ENCODE measurements at places on chromosomes 12 and 14. TPM values are rescaled to one million over a fixed set of nuclear protein-coding genes. Genes with fewer than 3 reads are reported as not detected.

The CLEC4A gene
- not detected for total RNA-seq

The TAS2R30 gene
- 1.1 TPM for total RNA-seq

The LRCOL1 gene
- not detected for total RNA-seq

The DCD gene
- not detected for total RNA-seq

The PLEKHH1 gene
- 9.2 TPM for total RNA-seq

- H3K27me3 ChIP-seq = no peaks in the 10 kb centered on the region
- DNase-seq = no peak
- H3K4me3 ChIP-seq = no peak overlapping the region
- H3K27ac ChIP-seq = no peak overlapping the region
- no peaks in the 10 kb centered on the region for H3K4me1 ChIP-seq
Measured at GRCh38 chr14:105853089-105853906, 326.9 kb downstream of the TMEM121 start.

GRCh38 chr12:57836442-57837375 is 9.8 kb downstream of the CTDSP2 start:
- H3K27ac ChIP-seq = peak overlapping the region; percentile 68
- peak; percentile 90 for DNase-seq

DNA sequence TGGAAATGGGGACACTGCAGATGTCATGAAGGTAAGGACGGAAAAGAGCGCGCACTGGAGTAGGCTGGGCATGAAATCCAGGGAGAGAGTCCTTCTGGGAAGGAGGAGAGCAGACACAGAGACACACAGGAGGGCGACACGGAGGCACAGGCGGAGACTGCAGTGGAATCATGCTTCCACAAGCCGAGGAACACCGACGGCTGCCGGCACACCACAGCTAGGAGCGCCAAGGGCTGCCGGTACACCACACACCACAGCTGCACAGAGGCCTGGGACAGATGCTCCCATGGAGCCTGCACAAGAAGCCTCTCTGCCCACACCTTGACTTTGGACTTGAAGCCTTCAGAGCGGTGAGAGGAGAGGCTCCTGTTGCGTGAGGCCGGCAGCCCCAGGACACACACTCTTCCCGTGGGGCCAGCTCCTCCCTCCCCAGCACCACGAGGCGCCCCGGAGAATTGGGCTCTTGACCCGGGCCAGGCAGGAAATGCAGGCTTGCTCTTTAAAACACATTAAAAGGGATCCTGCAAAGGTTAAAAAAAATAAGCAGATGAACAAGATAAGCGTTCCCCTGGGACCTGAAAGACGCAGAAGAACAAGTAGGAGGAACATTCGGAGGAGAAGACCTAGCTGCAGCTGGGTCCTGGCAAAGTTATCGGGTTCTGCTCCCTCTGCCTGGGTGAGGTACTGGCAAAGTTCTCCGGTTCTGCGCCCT is 28.3 kb upstream of the FZD10 start:
- H3K4me3 ChIP-seq = no peak overlapping the region
- no peaks in the 10 kb centered on the region for H3K4me1 ChIP-seq
- no peak overlapping the region for H3K27ac ChIP-seq
- peaks cover 8% of the 10 kb centered on the region for H3K27me3 ChIP-seq

DNA sequence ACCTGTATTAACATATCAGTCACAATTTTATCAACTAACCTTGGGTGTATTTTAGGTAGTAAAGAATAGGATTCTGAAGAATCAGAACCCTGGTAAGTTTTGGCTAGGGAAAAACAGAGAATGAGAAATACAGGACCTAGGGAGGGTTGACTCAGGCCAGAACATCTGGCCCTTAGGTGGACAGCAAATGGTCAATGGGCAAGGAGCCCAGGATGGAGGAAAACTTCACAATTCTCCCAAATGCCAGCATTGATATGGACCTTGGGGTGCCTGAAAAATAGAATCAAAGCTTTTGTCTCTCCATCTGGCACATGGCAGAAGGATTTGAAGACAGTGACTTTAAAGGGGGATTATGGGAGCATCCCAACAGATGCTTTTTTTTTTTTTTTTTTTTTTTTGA is 32.7 kb upstream of the PRPF39 start:
- no peaks in the 10 kb centered on the region for H3K4me1 ChIP-seq
- no peak for DNase-seq

DNA sequence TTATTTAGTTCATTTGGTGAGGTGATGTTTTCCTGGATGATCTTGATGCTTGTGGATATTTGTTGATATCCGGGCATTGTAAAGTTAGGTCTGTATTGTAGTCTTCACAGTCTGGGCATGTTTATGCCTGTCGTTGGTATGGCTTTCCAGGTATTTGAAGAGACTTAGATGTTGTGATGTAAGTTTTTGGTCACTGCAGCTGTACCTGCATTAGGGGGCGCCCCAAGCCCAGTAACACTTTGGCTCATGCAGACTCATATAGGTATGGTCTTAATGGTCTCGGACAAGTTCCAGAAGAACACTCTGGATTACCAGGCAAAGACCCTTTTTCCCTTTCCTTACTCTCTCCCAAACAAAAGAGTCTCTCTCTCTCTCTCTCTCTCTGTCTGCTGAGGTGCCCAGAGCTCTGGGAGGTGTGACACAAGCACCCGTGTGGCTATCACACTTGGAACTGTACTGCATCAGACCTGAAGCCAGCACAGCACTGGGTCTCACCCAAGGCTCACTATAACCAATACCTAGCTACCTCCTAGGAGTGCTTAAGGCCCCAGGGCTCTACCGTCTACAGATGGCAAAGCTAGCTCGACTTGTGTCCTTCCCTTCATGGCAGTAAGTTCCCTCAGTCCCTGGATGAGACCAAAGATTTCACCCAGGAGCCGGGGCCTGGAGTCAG is 425.8 kb upstream of the ATXN7L3B start:
- H3K4me3 ChIP-seq = no peak overlapping the region
- H3K27ac ChIP-seq = no peak overlapping the region
- H3K27me3 ChIP-seq = no peaks in the 10 kb centered on the region
- no peaks in the 10 kb centered on the region for H3K36me3 ChIP-seq

GRCh38 chr12:34403706-34404376 is 381.5 kb downstream of the ALG10 start:
- H3K4me1 ChIP-seq = no peaks in the 10 kb centered on the region
- no peaks in the 10 kb centered on the region for H3K36me3 ChIP-seq
- peak; percentile 49 for DNase-seq
- no peaks in the 10 kb centered on the region for H3K27me3 ChIP-seq
- no peak overlapping the region for H3K27ac ChIP-seq

- peaks cover 64% of the 10 kb centered on the region for H3K4me1 ChIP-seq
- no peak for DNase-seq
- no peaks in the 10 kb centered on the region for H3K27me3 ChIP-seq
- no peaks in the 10 kb centered on the region for H3K36me3 ChIP-seq
Measured at GRCh38 chr12:50529345-50529744, 24.6 kb downstream of the DIP2B start.

DNA sequence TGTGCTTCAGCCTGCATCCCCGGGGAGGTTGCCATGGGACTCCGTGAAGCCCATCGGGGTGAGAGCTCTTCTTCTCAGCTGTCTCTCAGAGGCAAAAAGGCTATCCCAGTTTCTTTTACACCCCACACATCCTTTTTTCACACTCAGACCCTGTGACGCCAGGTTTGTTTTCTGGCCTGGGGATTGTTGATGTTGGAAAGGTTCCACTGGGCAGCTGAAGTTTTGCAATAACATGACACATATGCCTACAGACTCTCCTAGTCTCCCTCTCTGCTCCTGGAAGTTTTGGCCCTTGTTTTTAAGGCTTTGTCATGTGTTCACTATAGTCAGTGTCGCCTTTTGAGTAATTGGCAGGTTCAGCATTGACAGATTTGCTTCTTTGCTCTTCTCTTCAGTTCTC is 118.6 kb downstream of the SMOC1 start:
- no peak for DNase-seq
- H3K4me3 ChIP-seq = no peak overlapping the region
- no peaks in the 10 kb centered on the region for H3K27me3 ChIP-seq

DNA sequence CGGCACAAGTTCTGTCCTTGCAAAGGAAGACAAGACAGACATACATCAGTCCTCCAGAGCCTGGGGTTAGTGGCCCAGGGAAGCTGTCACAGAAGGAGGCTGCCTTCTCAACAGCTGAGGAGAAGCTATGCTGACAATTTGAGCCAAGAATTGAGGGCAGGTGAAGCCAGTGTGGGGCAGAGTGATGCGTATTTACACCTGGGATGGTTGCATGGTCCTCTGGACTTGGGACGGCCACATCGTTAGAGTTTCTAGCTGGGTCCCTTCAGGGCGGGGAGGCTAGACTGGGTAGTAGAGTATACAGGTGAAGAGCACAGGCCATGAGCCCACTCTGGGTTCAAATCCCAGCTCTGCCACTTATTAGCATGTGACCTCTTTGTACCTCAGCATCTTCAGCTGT is 16.5 kb downstream of the KRT85 start:
- H3K27me3 ChIP-seq = peaks cover 12% of the 10 kb centered on the region
- H3K27ac ChIP-seq = no peak overlapping the region
- no peak overlapping the region for H3K4me3 ChIP-seq

DNA sequence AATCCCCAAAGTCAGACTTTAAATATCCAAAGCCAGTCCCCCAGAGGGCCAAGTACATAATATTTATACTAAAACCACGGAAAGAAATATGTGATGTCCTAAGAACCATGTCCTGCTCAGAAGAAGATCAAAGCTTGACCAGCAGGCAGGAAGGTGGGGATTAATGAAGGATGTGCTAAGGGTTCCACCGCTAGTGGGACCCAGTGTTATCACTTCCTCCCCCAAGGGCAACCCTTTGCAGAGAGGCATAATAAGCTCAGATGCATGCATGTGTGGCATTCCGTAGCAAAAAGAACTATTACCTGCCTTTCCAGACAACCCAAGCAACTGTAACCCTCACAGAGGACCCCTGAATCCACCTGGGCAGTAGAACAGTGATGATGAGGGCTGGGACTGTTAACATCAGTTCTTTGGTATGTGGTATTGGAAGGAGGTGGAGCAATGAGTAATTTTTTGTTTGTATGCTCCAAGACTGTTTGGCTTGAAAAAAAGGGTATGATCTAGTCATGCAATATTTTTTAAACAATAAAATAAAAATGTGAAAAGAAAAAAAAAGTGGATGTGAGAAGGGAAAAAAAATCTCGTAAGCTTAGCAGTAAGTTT is 71.7 kb upstream of the ETV6 start:
- no peaks in the 10 kb centered on the region for H3K27me3 ChIP-seq
- H3K4me3 ChIP-seq = no peak overlapping the region
- H3K27ac ChIP-seq = no peak overlapping the region
- no peak for DNase-seq
- no peaks in the 10 kb centered on the region for H3K4me1 ChIP-seq

GRCh38 chr12:79055926-79056674 is 191.5 kb downstream of the SYT1 start:
- no peaks in the 10 kb centered on the region for H3K4me1 ChIP-seq
- DNase-seq = no peak
- H3K36me3 ChIP-seq = no peaks in the 10 kb centered on the region
- H3K27me3 ChIP-seq = no peaks in the 10 kb centered on the region
- H3K4me3 ChIP-seq = no peak overlapping the region
- H3K27ac ChIP-seq = no peak overlapping the region

DNA sequence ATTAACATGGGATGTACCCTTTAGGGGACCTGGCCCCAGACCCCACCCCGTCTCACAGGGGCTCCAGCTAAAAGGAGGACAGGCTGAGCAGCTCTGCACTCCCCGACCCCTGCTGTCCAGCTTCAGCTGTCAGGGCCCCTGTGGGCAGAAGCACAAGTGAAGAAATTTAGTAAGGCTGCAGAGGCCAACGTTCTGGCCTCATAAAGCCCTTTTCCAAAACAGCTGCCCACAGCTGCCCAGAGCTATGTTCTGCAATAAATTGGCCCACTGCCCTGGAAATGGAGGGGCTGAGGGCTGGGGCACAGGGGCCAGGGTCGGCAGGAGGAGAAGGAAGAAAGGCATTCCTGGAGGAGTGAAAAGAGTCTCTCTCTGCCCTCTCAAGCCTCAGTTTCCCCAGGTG is 357.1 kb downstream of the BCL11B start:
- H3K4me3 ChIP-seq = no peak overlapping the region
- no peaks in the 10 kb centered on the region for H3K4me1 ChIP-seq
- H3K36me3 ChIP-seq = no peaks in the 10 kb centered on the region
- H3K27me3 ChIP-seq = no peaks in the 10 kb centered on the region
- no peak for DNase-seq
- H3K27ac ChIP-seq = no peak overlapping the region
